ENCODE measurements at places on chromosomes 13 and 19.

GRCh38 chr19:18421371-18421959, 2.3 kb downstream of the SSBP4 start:
- peaks cover 72% of the 10 kb centered on the region for H3K4me1 ChIP-seq
- no peak for DNase-seq
- no peaks in the 10 kb centered on the region for H3K36me3 ChIP-seq
- peaks cover 22% of the 10 kb centered on the region for H3K27me3 ChIP-seq
- H3K27ac ChIP-seq: no peak overlapping the region

GRCh38 chr19:17778968-17779929, 15.7 kb upstream of the B3GNT3 start:
- H3K36me3 ChIP-seq: peaks cover 75% of the 10 kb centered on the region
- H3K4me1 ChIP-seq: peaks cover 63% of the 10 kb centered on the region
- no peaks in the 10 kb centered on the region for H3K27me3 ChIP-seq
- H3K4me3 ChIP-seq: peak overlapping the region; percentile 54
- no peak for DNase-seq

DNA sequence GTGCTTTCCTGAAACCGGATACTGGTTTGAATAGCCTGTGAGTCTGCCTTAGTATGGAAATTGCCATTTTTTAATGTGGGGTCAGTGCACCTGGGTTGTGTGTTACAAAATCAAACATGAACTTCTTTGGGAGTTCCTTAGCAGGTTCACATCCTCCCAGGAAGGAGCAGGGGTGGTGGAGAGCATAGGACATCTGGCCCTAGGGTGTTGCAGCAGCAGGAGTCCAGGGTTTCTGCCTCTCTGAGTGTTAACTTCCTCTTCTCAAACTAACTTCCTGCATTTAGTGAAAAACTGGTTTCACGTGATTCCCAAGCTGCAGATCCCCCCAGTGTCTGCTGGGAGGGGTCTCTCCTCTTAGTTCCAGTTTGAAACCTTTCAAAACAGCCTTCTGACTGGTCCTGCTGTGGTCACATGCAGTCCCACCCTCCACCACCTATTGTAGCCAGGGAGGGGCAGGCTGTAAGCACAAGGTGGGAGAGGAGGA, 7.2 kb downstream of the RNASEH2B start:
- H3K27me3 ChIP-seq: no peaks in the 10 kb centered on the region
- H3K4me3 ChIP-seq: peak overlapping the region; percentile 73
- H3K27ac ChIP-seq: peak overlapping the region; percentile 97
- H3K36me3 ChIP-seq: peaks cover 11% of the 10 kb centered on the region

DNA sequence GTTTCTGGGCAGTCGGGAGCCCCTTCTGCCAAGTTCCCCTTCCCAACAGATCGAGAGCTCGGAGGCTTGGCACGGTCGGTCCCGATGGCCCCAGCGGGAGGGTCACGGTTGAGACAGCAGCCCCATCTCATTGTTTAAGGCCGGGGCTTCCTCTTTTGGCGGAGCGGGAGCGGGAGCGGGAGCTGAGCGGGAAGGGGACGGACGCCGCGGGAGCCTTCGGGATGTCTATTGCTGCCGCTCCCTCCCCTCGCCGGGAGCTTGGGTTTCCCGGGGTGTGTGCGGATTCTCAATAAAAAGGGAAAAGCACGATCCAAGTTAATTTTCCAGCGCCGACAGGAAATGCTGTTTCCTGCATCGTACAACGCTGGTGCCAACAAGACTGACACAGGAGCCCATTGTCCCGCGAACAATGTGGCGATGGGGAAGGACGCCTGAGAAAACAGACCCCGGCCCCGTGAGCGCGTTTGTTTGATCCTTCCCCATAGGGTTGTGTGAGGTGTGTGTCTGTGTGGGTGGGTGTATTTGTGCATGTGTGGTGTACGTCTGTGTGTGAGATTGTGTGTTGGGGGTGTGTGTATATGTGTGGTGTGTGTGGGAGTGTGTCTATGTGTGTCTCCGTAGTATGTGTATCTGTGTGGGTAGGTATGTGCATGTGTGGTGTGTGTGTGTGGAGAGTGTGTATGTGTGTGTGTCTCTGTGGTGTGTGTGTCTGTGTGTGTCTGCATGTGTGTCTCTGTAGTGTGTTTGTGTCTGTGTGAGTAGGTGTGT, 36.3 kb upstream of the FLT1 start:
- DNase-seq: no peak
- H3K27me3 ChIP-seq: peaks cover 12% of the 10 kb centered on the region
- no peak overlapping the region for H3K4me3 ChIP-seq
- H3K4me1 ChIP-seq: peaks cover 24% of the 10 kb centered on the region
- H3K36me3 ChIP-seq: peaks cover 5% of the 10 kb centered on the region

- no peak overlapping the region for H3K4me3 ChIP-seq
- peaks cover 76% of the 10 kb centered on the region for H3K27me3 ChIP-seq
- DNase-seq: no peak
- no peak overlapping the region for H3K27ac ChIP-seq
Observed at GRCh38 chr13:36130552-36131221, 495 bp downstream of the DCLK1 start.

DNA sequence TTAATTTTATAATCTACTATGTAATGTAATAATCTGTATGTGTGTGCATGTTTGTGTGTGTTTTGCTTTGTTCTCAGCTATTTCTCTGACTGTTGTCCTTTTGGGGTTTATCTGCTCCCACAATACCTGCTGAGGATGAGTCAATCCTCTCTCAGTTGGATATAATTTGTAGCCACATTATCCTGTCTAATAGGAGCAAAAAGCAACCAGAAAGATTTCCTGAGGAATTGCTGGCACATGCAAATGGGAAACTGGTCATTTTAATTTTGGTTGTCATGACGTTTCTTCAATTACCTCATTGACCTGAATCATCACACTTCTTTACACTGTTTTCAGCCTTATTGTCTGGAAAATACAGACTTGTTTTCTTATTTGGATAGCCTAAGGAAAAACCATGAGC, 488.4 kb downstream of the KLF5 start:
- H3K36me3 ChIP-seq: no peaks in the 10 kb centered on the region
- no peak for DNase-seq
- H3K4me1 ChIP-seq: no peaks in the 10 kb centered on the region
